ENCODE measurements at places on chromosomes 5 and 9.
A peak's percentile ranks its signal among the peaks of the same experiment; 100 is the strongest.

GRCh38 chr5:67195406-67196275, 958 bp downstream of the CD180 start:
- no peak for DNase-seq

DNA sequence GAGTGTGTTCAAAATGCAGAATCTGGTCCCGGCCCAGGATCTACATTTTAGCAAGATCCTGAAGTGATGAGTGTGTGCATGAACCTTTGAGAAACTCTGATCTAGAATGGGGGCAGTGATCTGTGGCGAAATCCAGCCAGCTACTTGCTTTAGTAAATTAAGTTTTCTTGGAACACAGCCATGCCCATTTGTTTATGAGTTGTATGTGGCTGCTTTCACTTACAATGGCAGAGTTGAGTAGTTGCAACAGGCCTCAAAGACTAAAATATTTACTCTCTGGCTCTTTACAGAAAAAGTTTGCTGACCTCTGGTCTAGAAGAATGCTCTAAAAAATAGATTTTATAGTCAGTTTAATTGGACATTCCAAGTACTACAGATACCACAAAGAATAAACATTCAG, 588.3 kb downstream of the BNC2 start:
- no peak for DNase-seq

- DNase-seq = no peak
These were observed 107.9 kb downstream of the INVS start for GRCh38 chr9:100206899-100207298.

DNA sequence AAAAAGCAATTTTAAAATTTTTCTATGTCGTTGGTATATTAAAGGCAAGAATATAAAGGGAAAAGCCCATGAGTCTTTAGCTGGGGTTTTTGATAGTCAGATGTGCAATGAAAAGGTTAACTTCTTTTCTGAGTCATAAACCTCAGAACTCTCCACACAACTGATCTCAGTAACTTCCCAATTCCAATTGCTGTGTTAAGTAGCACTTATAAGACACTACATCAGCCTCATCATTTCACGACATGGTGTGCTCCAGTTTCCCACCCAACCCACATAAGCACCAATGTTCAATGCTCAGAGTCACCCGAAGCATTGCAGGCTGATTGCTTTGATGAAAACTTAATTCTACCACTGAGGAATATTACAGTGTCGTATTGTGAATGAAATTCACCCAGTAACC, 155.8 kb downstream of the TSSK1B start:
- no peak for DNase-seq

DNA sequence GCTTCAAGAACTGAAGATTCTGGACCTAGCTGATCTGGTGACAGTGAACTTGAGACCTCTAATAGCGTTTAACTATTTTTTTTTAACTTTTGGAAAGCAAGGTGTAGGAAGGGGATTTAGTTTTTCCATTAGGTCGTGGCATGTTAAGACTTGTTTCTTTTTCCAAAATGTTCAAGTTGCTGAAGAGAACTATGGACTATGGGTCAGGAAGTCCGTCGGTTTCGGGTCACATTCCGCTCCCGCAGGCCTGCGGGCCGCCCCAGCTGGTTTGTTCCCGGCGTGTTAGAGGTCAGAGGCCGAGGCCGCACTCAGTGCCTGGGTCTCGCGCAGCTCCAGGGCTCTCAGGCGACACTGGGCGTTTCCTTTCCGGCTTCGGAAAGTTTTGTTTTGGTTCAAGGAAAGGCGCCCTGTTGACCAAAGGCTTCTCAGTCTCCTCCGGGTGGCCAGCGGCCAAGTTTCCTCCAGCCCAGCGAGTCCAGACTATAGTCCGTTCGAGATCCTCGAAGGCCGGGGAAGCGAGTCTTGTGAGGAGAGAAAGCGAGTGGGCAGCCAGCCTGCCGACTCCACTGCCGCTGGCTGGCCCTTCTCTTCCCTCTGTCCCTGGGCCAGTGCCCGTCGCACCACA, 586 bp upstream of the FCHO2 start:
- DNase-seq = no peak

DNA sequence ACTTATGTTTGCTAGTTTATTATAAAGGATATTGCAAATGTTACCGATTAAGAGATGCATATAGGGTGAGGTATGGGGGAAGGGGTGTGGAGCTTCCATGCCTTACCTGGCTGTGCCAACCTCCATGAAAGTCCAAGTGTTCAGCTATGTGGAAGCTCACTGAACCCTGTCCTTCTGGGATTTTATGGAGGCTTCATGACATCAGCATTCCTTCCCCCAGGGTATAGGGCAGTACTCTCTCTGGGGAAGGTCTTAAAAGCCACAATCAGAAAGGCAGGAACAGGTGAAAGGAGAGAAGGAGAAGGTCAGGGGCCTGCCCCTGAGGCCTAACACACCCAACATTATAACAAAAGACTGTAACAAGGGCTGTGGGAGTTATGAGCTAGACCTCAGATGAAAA, 592.6 kb downstream of the PDE4D start:
- no peak for DNase-seq

DNA sequence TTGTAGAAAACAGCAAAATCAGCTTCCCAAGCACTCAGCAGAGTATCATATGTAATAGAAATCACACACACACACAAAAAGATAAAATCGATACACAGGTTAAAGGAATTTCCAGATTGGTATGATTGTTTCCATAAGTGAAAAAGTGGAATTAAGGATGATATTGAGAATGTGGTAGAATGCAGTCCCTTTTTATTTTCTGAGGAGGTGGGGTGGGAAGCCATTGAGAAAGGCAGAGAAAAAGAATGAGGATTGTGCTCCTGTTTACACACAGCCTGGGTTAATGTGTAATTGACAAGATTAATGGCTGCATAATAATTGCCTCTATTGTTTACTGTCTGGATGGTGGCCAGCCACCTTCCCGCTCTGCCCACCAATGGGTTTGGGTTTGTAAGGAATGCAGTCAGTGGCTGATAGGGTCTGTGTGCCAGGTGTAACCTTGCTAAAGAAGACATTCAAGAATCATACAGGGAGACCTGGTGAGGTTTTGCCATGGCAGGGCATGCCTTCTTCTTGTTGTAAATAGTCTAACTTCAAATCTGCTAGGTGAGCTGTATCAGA, 177.2 kb upstream of the MAP3K1 start:
- peak; percentile 96 for DNase-seq

DNA sequence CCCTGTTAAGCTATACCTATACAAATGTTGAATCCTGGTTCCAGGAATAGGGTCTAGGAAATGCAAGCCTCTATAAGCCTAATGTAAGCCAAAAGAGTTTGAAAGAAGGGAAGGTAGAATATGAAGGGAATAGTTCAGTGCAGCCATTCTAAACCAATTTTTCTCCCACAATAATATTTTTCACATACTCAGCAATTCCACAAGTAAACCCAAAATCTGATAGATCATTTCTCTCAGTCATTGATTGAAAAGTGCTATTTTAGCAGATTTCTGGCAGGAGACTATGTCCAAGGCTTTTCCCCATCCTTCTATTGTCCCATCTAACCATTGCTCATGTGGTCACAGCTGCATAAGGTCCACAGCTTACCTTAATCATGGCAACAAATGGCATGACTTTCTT, 20.7 kb upstream of the PLAC8L1 start:
- no peak for DNase-seq

DNA sequence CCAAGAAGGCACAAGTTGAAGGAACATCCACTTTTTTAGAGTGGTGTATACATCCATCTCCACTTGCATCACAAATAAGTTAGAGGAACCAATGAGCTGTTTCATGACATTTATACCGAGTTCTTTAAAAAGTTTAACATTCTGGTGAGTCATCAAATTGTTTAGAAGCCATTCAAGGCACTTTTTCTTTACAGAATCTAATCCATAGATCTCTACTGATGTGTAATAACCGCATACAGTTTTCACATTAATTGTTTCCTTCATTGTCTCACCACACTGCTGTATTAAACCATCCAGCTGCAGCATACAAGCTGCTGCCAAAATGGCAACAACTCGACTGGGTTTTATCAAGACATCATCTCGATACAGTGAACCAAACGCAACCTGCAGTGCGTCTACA, 744 bp downstream of the GMCL2 start:
- DNase-seq = no peak

All from NCI-H748 treated with DMSO at 0.1 percent for 48 hours (cell line).